ENCODE measurements at places on chromosomes 12 and 14.

- DNase-seq = no peak
These were observed 22.5 kb downstream of the ADGRD1 start for GRCh38 chr12:130976171-130976720.

DNA sequence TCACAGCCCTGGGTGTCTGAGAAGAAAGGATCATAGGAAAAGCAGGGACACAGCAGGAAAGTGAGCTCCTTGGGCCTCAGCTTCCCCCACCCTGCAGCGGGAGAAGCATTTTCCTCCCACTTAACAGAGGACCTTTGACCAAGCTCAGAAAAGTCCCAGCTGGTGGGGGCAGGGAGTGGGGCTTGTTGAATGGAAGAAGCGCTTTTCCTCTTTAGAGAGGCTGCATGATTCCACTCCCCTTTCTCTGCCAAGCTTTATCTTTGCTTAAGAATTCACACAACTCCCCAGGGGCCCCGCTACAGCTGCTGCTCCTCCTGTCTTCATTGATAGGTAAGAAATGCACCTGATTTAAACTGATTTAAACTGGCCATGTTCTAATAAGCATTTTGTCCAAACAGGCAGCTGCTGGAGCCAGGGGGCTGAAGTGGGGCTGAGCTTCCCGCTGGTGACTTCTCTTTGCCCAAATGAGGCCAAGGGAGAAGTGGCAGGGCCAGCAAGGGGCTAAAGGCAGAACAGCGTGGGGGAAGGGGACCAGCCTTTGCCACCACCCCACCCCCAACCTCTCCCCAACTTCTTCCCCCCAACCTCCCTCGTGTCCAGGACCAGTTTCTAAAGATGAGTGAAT is 1.7 kb upstream of the PAPLN start:
- no peak for DNase-seq

- no peak for DNase-seq
These were observed 30.7 kb downstream of the OTOGL start for GRCh38 chr12:80129895-80130530.

DNA sequence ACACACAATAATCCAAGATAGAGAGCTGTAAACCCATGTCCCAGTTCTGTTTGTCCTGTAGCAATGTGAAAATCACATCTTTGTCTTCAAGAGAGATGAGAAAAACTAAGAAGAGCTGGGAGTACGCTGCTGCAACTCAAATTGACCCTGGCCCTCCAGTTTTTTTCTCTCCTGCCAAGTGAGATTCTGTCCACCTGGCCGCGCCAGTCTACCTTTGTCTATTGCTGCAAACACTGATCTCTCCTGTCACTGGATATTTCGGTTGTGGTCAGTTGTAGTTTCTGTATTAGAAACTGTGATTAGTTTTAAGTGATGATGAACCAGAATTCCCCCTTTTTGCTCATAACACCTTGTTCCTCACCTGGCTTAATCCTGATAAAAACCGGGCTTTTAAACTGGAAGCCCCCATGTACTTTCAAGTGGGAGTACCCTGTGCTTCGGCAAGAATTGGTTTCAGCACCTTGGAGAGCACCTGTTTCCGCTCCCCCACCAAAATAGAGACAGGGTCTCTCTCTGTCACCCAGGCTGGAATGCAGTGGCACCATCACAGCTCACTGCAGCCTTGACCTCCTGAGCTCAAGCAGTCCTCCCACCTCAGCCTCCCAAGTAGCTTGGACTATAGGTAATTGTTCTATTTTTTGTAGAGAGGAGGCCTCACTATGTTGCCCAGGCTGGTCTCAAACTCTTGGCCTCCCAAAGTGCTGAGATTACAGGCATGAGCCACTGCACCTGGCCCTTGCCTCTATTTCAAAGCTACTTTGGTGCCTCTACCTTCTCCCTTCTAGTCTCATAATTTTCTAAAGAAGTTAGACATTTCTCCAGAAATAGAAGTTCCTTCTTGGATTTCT is 156.8 kb downstream of the PHETA1 start:
- no peak for DNase-seq

DNA sequence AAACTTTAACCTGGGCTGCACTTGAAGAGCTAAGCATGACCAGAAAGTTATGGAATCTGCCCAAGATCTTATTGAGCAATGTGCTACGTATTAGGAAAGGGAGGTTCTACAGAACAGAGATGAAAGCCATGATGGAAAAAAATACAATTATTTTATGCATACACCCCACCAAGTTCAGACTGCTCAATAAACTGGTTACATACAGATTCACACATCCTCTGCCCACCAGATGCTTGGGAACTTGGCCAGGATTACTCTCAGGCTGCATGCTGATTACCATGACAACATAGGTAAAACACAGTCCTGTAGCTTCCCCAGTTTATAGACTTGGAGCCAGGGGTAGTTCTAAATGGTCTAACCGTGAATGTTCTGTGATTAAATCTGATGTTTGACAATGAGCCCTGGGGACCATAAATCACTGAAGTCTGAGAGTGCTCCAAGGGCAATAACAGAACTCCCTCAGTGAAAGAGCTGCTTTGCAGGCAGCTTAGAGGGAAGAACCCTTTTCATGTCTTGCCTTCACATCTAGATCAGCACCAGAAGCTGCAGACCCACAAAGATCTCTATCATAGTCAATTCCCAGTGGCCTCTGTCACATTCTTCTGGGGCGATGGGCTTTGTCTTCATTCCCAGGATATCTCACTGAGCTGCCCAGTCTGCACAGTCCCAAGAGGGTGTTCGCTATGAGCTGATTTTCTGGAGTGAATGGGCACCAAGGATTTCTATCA is 232.2 kb downstream of the EMP1 start:
- DNase-seq = peak; percentile 98

- DNase-seq = no peak
These were observed 35.6 kb upstream of the FICD start for GRCh38 chr12:108479364-108480070.

DNA sequence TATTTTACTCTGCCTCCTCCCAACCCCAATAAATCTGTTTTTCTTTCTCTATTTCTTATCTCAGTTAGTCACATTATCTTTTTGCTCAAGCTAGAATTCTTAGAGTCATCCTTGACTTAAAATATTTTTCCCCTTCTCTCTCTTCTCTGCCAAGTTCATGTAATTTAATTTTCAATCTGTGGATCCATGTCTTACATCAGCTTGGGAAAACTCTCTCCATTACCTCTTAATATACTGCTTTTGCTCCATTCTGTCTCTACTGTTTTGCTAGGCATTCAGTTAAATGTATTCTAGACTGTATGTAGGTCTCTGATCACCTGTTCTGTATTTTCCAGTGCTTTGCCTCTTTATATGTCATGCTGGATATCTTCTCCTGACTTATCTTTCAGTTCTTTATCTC is 51.0 kb upstream of the NR1H4 start:
- no peak for DNase-seq

GRCh38 chr12:6180268-6181051 is 19.7 kb upstream of the CD9 start:
- no peak for DNase-seq

DNA sequence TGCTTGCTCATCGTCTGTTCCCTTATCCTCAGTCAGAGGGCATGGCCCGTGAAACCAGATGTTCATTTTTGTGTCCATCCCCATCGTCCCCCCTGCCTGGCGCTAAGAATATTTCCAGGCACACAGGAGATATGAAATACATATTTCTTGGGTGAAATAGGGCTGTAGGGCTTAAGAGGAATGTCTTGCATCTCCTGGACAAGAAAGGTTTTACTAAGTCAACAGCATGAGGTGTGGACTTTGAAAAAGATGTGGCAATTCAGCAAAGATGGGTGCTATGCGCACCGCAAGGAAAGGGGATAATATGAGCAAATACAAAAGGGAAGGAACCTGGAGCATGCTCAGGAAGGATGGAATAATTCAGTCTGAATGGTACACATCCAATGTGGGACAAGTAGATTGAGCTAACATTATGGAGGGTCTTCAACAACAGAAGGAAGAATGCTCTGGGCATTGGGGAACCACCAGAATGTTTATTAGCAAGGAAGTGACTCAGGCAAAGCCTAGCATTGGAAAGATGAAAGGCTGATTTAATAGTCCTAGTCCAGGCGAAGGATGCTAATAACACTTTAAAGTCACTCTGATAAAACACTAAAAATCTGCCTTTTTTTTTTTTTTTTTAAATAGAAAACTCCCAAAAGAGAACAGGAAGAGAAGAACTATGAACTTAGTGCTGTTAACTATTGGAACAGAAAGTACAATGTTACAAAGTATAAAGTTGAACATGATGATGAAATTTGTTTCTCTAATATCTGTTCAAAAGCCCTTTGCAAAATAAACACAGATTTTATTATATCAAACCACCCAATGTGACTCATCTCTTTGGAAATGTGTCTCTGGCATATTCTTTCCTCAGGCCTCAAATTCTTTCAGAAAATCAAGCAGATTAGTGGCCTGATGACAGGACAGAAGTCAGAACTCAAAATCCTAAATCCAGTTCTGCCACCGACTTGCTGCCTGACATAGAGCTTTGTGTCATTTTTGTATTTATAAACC is 449.5 kb downstream of the BCAT1 start:
- no peak for DNase-seq

DNA sequence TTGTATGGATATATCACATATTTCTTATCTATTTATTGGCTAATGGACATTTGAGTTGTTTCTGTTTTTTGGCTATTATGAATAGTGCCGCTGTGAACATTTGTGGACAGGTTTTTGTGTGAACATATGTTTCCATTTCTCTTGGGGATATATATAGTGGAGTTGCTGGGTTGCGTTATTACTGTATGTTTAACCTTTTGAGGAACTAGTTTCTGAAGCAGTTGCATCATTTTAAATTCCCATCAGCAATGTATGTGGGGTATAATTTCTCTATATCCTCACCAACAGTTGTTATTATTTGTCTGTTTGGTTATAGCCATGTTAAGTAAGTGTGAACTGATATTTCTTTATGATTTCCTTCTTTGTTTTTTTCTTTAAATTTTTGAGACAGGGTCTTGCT is 10.7 kb downstream of the TCTN2 start:
- DNase-seq = no peak

DNA sequence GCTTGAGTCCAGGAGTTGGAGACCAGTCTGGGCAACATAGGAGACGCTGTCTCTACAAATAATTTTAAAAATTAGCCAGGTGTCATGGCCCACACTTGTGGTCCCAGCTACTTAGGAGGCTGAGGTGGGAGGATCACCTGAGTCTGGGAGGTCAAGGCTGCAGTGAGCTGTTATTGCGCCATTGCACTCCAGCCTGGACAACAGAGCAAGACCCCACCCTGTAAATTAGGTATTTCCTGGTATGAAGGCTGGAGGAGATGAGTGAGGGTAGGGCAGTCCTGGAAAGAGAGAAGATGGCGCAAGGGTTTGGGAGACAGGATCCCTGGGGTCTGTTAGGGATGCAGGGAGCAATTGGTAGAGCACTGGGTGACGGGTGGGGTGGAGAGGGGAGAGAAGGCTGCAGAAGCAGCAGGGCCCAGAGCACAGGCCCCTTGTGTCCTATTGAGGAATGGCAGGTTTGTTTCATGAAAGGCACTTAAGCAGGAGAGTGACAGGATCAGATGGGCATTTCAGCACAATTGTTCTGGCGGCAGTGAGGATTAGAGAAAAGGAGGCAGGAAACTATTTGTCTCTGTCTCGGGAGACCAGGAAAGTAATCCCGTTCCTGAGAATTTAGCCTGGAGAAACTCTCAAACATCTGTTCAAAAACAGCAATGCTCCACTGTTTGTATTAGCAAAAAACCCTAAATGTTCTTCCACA is 47.2 kb upstream of the KTN1 start:
- DNase-seq = peak; percentile 77
